ENCODE measurements at places on chromosomes 11 and 22.

DNA sequence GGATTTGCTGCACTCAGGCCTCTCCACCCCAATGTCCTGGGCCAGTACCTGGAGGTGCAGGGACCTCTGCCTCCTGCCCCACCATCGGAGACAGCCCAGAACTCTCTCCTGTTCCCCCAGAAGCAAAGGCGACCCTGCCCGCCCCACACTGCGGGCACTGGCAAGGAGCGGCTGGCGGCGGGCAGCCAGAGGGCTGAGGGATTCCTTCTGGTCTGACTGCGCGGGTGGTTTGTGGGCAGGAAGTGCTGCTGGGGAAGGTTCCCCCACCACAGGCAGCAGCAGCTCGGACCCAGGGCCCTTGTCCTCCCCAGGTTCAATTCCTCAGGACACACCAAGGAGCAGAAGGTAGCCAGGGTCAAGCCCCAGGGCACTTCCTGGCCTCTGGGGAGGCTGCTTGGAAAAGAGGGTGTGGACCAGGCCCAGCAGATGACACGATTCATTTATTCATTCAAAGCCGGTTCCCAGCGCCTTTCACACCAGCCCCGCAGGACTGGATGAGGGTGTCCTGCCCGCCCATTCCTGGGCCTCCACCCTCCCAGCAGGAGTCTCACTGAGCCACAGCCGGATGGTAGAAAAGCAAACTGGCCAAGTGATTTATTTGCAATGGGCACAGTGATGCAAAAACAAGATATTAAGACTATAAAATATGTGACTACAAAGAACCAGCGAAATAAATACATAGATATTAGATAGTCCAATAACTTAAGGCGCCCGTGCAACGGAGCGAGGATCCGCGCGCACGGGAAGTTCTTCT, 1.2 kb downstream of the PHLDA2 start:
- no peak for DNase-seq

- DNase-seq = no peak
These were observed at the start of gene PAX6 for GRCh38 chr11:31810779-31811647. PAX6 (minus strand) TSS chr11:31811322; CDS start chr11:31806411, 4,911 bp downstream.

- DNase-seq = no peak
These were observed 24.2 kb upstream of the JAM3 start for GRCh38 chr11:134044514-134045284.

DNA sequence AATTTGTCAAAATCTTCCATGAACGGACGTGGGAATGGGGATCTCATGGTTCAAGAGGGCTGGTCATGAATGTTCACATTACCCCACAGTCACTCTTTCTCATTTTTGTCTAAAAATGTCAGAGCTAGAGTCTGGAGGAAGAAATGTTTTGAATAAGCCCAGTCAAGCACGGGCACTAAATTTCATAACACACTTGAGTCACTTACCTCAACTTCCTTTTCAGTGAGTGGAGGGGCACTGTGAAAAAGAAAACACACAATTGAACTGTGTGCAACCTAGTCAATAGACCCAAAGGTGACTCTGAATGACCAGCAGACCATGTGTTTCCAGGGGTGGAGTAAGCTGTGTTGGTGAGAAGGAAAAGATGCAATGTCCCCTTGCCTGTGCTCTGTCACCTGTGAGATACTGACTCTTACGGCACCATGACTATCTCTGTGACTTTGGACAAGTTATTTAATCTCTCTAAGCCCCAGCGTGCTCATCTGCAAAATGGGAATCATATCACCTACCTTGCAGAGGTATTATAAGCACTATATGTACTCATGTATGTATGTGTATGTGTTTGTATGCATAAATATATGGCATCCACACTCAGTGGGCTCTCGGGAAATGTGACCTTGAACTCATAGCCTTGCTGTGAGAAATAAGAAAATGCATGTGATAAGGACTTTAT, 38.2 kb upstream of the LYVE1 start:
- DNase-seq = no peak

GRCh38 chr11:116078101-116078591, 573.9 kb upstream of the CADM1 start:
- DNase-seq = no peak
